ENCODE measurements at places on chromosomes 12 and 14. TPM values are rescaled to one million over a fixed set of nuclear protein-coding genes. Genes with fewer than 3 reads are reported as not detected.

FAM186B gene
- 0.46 TPM for total RNA-seq

CPNE6 gene
- not detected for total RNA-seq

PRH2 gene
- total RNA-seq, result not detected

RNASE7 gene
- total RNA-seq, result not detected

FSCB gene
- not detected for total RNA-seq

TUBA1B gene
- total RNA-seq, result 2,102 TPM

DACT1 gene
- 4.6 TPM for total RNA-seq

TAS2R50 gene
- 0.77 TPM for total RNA-seq

CLEC4E gene
- not detected for total RNA-seq

EMP1 gene
- 0.75 TPM for total RNA-seq

KRT79 gene
- total RNA-seq, result not detected

SLC22A17 gene
- total RNA-seq, result 34.0 TPM

CS gene
- total RNA-seq, result 253 TPM

OTX2 gene
- total RNA-seq, result 193 TPM

MYH6 gene
- 0.13 TPM for total RNA-seq

SETD3 gene
- 53.7 TPM for total RNA-seq

TRPV4 gene
- 4.9 TPM for total RNA-seq

KRT72 gene
- total RNA-seq, result not detected

TAS2R9 gene
- total RNA-seq, result not detected

GALNT9 gene
- 0.35 TPM for total RNA-seq

ACSM4 gene
- not detected for total RNA-seq

NEDD8 gene
- total RNA-seq, result 214 TPM

TRHDE gene
- 1.0 TPM for total RNA-seq

SRGAP1 gene
- total RNA-seq, result 3.4 TPM

GPRC5D gene
- not detected for total RNA-seq

Measured in H9 (cell line).